ENCODE measurements at places on chromosomes 2 and 18.

- DNase-seq: no peak
Measured at GRCh38 chr18:9609190-9609589, 5.2 kb downstream of the PPP4R1 start.

- DNase-seq: no peak
Measured at GRCh38 chr2:64939332-64939917, 49.8 kb upstream of the SLC1A4 start.

DNA sequence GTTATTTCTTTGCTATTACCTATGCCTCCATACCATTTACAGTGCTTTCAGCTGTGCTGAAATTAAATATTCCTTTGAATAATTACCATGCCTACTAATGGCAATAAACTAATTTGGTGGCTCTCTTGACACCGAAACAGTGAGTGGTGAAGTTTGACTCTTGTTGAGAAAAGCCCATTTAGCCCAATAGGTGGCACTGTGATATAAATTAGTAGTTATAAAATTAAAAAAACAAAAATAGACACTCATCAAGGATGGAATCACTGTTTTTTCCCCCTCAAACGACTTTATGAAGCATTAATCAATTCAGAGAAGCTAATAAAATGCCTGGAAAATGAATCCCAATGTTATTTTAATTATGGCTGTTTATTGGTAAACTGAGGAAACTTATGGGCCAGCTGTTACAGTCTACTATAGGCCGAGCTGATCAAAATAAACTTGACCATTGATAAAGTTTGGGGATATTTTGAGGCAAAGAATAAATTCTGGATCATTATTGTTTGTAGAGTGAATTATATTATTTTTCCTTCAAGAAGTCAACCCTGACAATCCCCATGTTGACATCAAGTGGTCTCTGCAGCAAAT lies 339.6 kb downstream of the TRIB2 start:
- DNase-seq: no peak

DNA sequence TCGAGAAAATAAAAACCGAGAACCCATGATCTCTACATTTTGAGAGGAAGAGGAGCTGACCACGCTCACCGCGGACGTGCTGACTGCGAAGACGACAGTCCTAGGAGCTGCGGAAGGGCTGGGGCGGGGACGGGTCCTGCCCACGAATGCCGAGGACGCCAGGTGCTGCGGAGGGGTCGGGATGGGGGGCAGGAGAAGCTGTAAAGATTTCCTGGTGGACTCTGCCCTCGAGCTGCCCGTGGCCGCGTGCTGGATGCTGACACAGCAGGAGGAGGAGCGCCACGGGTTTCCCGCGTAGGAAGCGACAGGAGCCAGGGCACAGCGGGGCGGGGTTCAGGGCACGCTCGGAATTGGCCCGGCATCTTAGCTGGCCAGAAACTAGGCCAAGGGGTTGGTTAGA lies 22.2 kb downstream of the ZSCAN30 start:
- DNase-seq: no peak

DNA sequence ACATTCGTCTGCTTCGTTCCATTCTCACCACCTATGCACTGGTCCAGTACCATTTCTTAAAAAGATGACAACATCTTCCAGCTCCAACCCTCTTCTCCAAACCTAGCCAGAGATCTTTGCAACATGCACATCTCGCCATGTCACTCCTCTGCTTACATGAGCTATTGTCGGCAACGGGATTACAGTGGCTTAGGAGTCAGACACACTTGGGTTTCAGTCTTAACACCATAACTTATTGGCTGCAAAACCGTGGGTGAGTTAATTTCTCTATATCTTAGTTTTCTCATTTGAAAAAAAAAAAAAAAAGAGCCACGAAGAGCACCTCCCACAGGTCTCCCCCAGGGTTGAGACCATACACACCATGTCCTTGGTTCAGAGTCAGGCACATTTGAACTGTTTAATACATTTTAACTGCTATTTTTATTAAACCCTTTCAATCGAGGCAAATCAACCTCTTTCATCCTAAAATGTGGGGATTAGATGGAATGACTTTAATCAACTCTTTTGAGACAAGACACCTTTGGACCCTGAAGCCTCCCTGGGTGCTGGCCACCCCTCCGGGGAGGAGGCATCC lies 889 bp downstream of the ANKRD29 start:
- DNase-seq: no peak

All from suppressor macrophage treated with lipopolysaccharide for 4 hours (primary cell).